Thymus (tissue), 14 donors: ENCODE measurements at places on chromosomes 13 and 19. TPM values are rescaled to one million over a fixed set of nuclear protein-coding genes. Genes with fewer than 3 reads are reported as not detected.

GRCh38 chr19:35557539-35558399, 5.7 kb downstream of the ATP4A start:
- DNase-seq = peak; percentile 28

- DNase-seq = no peak
Measured at GRCh38 chr13:21998279-21998990, 327.6 kb downstream of the FGF9 start.

- DNase-seq = no peak
Measured at GRCh38 chr13:98173431-98174152, 3.5 kb downstream of the RNF113B start.

GRCh38 chr13:46178143-46178542, 3.8 kb downstream of the LCP1 start:
- DNase-seq = no peak

DNA sequence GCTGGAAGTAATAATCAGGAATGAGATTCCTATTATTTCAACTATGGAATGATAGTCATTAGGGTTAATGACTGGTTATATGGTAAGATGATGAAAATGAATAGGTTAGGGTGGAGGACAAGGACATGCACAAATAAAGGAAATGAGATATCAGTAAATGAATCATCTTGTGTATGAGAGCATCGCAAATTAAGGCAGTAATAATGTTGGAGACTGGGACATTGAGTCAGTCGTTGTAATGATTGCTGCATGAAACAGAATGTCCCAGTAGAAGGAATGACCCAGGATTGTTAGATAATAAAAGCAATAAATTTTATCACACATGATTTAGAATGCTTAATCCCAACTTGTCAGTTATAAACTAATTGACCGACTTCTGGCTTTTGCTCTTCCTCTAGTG, 1733.7 kb upstream of the PCDH20 start:
- no peak for DNase-seq

GRCh38 chr19:6739390-6739882, at the start of gene TRIP10:
Gene TRIP10 (plus strand): TSS chr19:6739680. CDS start chr19:6739762, 82 bp downstream.
- peak; percentile 50 for DNase-seq

PNMA8A gene
- 45.4 TPM for total RNA-seq
